ENCODE measurements at places on chromosomes 6 and 20.

DNA sequence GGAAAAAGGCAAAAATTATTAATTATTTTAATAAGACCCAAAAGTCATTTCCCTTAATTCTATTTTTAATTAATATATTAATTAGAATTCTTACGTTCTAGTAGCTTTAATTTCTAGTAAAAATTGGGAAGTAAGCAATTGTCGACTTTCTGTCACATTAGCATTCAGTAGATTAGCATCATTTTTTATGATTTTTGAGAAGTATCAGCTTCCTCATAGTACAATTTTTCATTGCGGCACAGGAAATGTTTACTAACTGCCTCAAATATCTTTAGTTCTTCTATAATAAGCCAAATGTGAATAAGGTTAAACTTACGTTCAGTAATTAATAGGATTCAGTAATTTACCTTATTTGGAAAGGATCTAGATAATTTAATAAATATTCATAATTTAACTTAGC lies 687.4 kb downstream of the EPM2A start:
- DNase-seq, result no peak

GRCh38 chr6:21935561-21936028 lies 342.0 kb downstream of the SOX4 start:
- no peak for DNase-seq

- DNase-seq, result no peak
Measured at GRCh38 chr6:76768556-76768955, 694.7 kb downstream of the HTR1B start.

GRCh38 chr20:48631114-48632016 lies 196.4 kb downstream of the PREX1 start:
- DNase-seq, result no peak

- no peak for DNase-seq
Measured at GRCh38 chr20:24370249-24370648, 99.2 kb upstream of the SYNDIG1 start.

- no peak for DNase-seq
Measured at GRCh38 chr6:144667532-144668503, 382.7 kb downstream of the UTRN start.

GRCh38 chr6:150025201-150025917 lies at the start of gene RAET1L:
Gene RAET1L, minus strand, starts transcription at chr6:150025532. Its CDS starts 61 bp downstream, at chr6:150025471.
- DNase-seq, result no peak
